Activated CD4-positive, alpha-beta T cell treated with anti-CD3 and anti-CD28 coated beads, Interleukin-2, amount 10 ng/mL, durations not matched to agents 24 days and 14 days (primary cell): ENCODE measurements at places on chromosomes 3 and 15.

DNA sequence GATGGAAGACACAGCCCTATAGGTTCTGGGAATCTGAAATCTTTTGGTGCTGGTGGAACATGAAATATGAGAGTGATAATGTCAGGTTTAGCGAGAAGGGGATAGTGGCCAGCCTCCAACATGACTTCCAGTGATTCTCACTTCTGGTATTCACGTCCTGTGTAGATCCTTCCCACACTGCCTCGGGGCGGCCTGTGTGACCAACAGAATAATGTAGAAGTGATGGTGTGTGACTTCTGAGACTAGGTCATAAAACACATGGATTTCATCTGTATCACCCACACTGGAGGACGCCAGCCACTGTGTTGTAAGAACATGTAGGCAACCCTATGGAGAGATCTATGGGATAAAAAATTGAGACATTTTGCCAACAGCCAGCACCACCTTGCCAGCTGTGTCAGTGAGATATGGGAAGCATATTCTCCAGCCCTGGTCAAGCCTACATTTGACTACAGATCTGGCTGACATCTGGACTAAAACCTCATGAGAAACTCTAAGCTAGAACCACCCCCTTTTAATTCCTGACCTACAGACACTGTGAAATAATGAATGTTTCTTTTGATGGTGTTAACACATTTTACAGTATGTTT lies 25.5 kb upstream of the NUDT16 start:
- peaks cover 8% of the 10 kb centered on the region for H3K27me3 ChIP-seq
- no peak overlapping the region for H3K27ac ChIP-seq
- peak; percentile 23 for DNase-seq
- H3K4me3 ChIP-seq = no peak overlapping the region
- H3K4me1 ChIP-seq = peaks cover 2% of the 10 kb centered on the region

DNA sequence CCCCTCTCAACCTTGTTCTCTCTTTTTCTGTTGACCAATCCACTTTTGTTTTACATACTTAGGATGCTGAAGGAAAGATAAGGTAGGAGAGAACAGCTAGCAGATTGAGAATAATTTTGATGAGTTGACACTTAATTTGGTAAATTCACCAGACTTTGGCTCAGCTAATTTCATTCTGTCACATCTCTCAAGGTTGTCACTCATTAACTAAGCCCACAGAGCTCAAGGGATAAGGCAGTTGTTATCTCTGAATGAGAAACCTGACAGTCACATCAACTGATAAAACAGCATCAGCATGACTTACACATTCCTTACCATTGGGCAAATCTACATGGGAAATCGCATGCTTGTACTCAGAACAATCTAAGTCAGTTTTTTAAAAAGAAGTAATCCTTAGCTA lies 591.4 kb downstream of the NLGN1 start:
- H3K27ac ChIP-seq = no peak overlapping the region
- no peak for DNase-seq
- no peak overlapping the region for H3K4me3 ChIP-seq
- no peaks in the 10 kb centered on the region for H3K36me3 ChIP-seq
- no peaks in the 10 kb centered on the region for H3K4me1 ChIP-seq

DNA sequence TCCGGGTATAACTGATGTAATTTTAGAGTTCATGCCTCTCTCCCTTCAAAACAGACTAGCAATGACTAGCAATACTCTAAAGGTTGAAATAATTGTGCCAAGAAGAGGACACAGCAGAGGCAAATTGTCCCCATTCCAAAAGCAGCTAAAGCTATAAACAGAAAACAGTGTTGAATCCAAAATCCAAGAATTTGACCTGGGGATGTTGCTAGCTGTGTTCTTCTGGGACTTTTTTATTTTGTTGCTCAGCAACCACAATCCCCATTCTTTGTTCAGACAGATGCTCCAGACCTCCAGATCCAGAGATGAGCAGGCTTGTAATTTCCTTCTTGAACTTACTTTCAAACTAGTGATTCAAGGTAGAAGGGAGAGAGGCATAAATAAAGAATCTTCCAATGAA lies 191.5 kb downstream of the FOXB1 start:
- H3K36me3 ChIP-seq = no peaks in the 10 kb centered on the region
- H3K27ac ChIP-seq = no peak overlapping the region
- H3K27me3 ChIP-seq = peaks cover 60% of the 10 kb centered on the region
- H3K4me1 ChIP-seq = no peaks in the 10 kb centered on the region

DNA sequence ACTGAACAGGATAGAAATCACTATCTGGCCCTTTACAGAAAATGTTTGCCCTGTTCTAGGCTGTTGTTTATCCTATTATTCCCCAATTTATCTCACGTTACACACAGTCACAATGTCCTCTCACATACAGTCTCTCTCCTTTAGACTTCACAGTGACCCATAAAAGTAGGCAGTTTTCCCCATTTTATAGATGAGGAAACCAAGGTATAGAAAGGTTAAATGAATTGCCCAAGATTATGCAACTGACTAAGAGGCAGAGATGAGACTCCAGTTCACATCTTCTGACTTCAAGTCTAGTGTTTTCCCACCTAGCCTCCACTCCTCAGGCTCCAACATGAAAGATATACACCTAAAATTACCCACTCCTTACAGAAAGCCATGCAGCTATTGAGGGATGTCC lies 99.3 kb upstream of the PLCL2 start:
- H3K27ac ChIP-seq = no peak overlapping the region
- no peak overlapping the region for H3K4me3 ChIP-seq
- DNase-seq = no peak
- peaks cover 2% of the 10 kb centered on the region for H3K27me3 ChIP-seq
- no peaks in the 10 kb centered on the region for H3K36me3 ChIP-seq
- H3K4me1 ChIP-seq = peaks cover 2% of the 10 kb centered on the region

- no peak overlapping the region for H3K27ac ChIP-seq
- no peak for DNase-seq
- H3K27me3 ChIP-seq = no peaks in the 10 kb centered on the region
These were observed 133.4 kb upstream of the ZBTB20 start for GRCh38 chr3:115280506-115280905.

GRCh38 chr3:192352142-192352541 lies 375.2 kb downstream of the FGF12 start:
- H3K4me3 ChIP-seq = no peak overlapping the region
- DNase-seq = no peak
- no peaks in the 10 kb centered on the region for H3K4me1 ChIP-seq

DNA sequence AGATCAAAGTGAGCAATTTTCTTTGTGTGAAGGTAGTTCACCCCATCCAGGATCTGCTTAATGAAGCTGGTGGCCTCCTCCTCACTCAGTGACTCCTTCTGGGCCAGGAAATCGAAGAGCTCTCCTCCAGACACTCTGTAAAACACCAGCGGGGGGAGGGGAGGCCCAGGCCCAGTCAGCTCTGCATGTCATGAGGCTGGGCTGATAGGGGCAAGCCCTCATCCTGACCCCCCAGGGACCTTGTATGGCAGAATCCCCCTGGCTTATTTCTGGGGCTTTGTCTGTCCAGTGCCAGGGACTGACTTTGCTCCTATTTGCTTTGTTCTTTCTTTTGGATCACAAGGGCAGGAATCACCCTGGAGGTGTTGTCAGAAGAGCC lies 74.9 kb downstream of the DAPK2 start:
- peak overlapping the region; percentile 83 for H3K4me3 ChIP-seq
- DNase-seq = peak; percentile 88
- H3K4me1 ChIP-seq = peaks cover 51% of the 10 kb centered on the region
- H3K27me3 ChIP-seq = no peaks in the 10 kb centered on the region
- peaks cover 4% of the 10 kb centered on the region for H3K36me3 ChIP-seq

- H3K4me1 ChIP-seq = peaks cover 11% of the 10 kb centered on the region
- no peaks in the 10 kb centered on the region for H3K27me3 ChIP-seq
- DNase-seq = no peak
- H3K27ac ChIP-seq = no peak overlapping the region
- H3K36me3 ChIP-seq = peaks cover 60% of the 10 kb centered on the region
These were observed 13.4 kb downstream of the B4GALT4 start for GRCh38 chr3:119227070-119227850.

DNA sequence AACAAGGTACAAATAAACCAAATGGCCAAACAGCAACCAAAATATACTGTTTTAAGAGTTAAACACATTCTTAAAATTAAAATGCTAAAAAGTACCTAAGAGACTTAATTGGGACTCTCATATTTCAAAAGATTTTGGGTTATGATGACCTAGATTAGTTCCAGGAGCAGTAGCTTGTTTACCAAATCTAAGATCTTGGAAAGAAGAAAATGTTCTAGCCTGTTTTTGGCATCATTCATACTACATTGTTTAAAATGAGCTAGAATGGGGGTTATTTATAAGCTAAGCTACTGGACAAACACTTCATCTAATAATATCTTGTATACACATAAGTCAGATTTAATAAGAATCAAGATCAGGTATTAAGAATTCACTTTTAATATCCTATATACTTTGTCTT lies 22.8 kb downstream of the ATOSA start:
- peaks cover 34% of the 10 kb centered on the region for H3K36me3 ChIP-seq
- H3K27ac ChIP-seq = no peak overlapping the region
- H3K27me3 ChIP-seq = no peaks in the 10 kb centered on the region
- H3K4me1 ChIP-seq = peaks cover 23% of the 10 kb centered on the region
- DNase-seq = no peak
- H3K4me3 ChIP-seq = no peak overlapping the region
